ELR (cell line): ENCODE measurements at places on chromosomes 2 and 18.

GRCh38 chr18:79274823-79275222 is 120.9 kb upstream of the NFATC1 start:
- no peak for DNase-seq

DNA sequence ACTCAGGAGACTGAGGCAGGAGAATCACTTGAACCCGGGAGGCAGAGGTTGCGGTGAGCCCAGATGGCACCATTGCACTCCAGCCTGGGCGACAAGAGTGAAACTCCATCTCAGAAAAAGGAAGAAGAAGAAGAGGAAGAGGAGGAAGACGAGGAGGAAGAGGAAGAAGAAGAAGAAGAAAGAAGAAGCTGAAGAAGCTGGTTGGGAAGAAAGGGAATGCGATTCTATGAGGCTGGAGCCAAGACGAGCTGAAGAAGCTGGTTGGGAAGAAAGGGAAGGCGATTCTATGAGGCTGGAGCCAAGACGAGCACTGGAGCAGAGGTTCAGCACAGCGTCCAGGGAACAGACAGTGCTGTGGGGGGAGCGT is 30.3 kb upstream of the TAF1B start:
- no peak for DNase-seq

- peak; percentile 68 for DNase-seq
These were observed 1464.7 kb upstream of the ZEB2 start for GRCh38 chr2:145984580-145984979.

- DNase-seq = no peak
These were observed 33.4 kb upstream of the SKA1 start for GRCh38 chr18:50341443-50341842.

GRCh38 chr2:97979904-97980303 is 15.8 kb downstream of the TMEM131 start:
- no peak for DNase-seq

- no peak for DNase-seq
These were observed 1462.9 kb downstream of the SUCLG1 start for GRCh38 chr2:82996217-82996616.

- no peak for DNase-seq
These were observed 158.9 kb downstream of the MSH2 start for GRCh38 chr2:47561906-47562305.

DNA sequence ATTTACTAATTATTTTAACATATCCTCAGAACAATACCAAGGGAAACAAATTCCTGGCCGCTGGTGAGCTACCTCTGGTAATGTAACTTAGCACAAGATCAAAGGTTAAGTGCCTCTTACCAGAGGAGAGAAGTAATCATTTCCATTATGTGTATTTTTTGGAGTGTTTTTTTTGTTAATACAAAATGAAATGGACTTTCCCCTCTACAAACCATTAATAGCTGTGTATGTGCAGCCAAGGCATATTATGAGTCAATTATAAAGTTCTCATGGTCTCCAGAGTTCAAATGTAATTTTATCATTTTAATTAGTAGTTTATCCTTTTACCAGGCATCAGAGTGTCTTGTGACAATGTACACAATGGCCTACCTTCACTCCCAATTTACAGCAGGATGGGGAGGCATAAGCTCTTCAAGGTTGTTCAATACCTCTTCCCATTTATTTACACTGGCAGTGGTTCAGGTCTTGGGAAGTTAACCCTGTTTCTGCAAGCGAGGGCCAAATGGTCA is 242.2 kb downstream of the TGIF1 start:
- DNase-seq = no peak

- DNase-seq = peak; percentile 56
These were observed 238.8 kb downstream of the ZNF407 start for GRCh38 chr18:74836296-74837139.

DNA sequence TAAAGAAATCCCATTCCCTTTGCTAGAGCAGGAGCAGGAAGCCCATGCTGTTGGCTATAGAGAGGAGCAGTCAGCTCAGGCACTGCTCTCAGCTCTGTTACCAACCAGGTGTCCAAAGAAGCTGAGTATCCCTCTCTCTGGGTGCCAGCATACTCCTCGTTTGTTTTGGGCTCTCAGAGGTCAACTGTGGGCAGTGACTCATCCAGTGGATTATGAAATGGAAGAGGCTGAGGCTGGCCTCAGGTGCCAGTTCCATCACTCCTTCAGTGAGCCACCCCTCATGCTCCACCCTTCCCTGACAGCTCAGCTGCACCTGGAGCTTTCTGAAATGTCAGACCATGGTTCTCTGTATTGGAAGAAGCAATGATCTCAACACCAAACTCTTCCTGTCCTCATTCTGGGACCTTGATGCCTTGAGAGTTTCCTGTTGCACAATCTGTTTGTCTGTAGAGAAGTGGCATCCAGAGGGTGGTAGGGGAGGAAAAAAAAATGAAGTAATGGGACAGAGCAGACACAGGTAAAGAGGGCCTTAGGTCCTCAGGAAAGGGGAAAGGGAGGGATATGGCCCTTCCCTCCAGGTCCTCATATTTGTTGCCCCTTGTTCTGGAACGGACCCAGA is 31.2 kb upstream of the EN1 start:
- no peak for DNase-seq

DNA sequence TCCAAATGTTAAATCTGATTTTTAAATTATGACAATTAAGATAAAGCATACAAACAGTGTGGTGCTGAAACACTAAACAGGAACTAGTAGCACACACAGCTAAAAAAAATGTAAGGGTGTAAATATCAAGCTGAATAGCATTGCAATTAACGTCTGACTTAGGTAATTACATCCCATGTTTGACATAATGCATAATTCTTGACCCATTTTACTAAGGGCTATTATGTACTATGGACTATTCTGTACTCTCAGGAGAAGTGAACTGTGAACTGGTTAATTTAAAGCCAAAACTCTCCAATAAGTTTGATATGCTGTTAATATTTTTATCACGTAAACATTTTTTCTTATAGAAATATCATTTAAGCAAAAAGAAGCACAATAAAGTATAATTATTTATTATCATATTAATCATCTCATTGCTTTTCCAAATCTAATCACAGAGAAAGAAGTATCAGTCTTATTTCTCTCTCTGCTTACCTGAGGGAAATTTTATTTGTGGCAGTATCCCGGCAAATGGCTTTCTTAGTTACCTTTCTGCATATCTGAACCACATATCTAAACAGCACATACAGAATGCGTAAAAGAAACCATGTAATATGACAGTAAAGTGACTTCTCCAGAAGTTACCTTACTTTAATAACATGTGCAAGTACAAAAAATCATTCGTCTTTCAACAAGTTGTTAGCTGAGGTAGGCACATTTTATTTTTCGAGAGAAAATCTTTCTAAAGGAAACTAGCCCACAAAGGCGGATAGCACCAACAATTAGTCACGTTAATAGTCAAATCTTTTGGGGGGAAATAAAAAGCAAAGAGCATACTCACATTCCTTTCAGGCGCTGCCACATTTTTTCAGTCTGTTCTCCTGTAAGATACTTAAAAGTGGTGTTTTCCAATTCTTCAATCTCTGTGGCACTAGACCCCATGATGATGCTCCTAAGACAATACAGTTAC is 94.9 kb upstream of the PDE1A start:
- DNase-seq = no peak

GRCh38 chr18:48811401-48811800 is 139.4 kb downstream of the SMAD7 start:
- DNase-seq = no peak

DNA sequence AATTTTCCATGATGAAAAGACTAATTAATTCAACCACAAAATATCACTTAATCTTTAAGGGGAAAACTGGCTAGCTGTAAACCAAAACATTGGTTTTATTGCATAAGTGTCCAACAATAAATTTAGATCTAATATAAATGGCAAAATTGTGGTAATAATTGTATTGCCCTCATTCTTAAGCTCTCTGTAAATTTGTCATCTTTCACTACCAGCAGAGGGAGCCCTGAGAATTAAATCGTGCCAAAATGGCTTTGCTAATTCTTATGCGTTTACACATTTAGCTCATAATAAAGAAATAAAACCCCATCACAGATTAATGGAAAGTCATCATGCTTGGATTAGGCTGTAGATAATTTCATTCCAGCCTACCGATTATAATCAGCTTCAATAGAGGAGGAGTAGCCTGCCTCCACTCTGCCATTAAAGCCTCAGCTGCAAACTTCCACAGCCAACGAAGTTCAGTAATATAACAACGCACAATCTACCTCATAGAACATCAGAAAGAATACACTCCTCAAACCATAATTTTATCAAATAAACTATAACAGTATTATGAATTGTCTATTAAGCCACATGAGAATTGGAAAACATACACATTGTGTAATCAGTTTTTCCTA is 70.0 kb upstream of the ATP5MC3 start:
- DNase-seq = peak; percentile 62

- DNase-seq = peak; percentile 84
These were observed 6.0 kb upstream of the ALPP start for GRCh38 chr2:232372231-232373208.

GRCh38 chr2:160208655-160209515 is 8.8 kb upstream of the ITGB6 start:
- no peak for DNase-seq

- no peak for DNase-seq
These were observed 1256.9 kb upstream of the PIK3C3 start for GRCh38 chr18:40698129-40698528.

- DNase-seq = no peak
These were observed 84.2 kb upstream of the CD302 start for GRCh38 chr2:159882130-159882745.

DNA sequence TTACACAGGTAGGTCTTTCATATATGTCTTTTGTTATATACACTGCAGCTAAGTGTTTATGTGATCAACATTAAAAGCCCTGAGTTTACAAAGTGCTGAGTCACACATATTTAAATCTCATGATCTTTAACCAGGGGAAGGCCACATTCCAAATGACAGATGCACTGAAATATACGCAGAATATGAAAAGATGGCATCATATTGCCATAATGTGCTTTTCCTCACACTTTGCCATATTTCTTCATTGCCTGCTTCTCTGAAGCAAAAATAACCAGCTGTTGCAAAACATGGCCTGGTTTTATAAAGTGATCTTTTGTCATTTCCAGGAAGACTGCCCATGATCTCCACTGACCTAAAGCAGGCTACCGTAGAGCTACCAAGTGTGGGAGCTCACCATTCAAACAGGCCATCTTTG is 93.5 kb upstream of the MAPRE2 start:
- DNase-seq = peak; percentile 76

- peak; percentile 42 for DNase-seq
These were observed 1.9 kb downstream of the SLC11A1 start for GRCh38 chr2:218383892-218384519.

DNA sequence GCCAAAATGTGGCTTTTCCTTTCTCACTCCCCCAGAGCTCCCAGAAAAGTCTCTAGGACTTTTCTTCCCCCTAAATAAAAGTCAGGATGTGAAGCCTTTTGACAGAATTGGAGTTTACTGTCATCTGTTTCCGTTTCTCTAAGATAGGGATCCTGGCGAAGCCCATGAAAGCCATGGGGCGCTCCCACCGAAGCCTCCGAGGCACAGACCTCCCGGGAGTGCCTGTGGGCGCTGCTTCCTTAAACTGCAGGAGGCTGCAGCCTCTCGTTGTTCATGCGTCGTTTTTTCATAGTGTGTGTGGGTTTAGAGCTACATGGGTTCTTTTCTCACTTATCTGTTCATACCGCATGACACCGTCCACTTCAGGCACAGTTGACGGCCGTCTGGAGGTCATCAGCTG is 56.8 kb downstream of the ASAP2 start:
- DNase-seq = no peak

DNA sequence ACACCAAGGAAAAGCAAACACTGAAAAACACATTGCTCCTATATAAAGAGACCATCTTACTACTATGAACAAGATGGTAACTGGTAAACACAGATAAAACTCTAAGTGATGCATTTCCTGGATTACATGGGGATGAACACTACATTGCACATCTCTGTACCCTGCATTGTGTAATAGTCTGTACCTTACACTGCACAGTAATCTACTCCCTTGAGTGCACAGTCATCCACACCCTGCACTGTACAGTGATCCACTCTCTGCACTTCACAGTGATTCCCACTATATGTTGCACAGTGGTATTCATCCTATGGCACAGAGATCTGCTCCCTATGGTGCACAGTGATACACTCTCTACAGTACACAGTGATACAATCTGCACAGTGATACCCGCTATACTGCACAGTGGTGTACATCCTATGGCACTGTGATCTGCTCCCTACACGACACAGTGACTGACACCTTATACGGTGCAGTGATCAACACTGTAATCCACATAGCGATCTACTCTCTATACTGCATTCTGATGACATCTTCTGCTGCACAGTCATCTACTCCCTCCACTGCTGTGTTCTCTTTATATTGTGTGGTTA is 462.2 kb upstream of the RGPD4 start:
- no peak for DNase-seq

GRCh38 chr2:96202152-96202854 is 6.3 kb downstream of the STARD7 start:
- DNase-seq = no peak

- DNase-seq = no peak
These were observed 32.4 kb downstream of the IRS1 start for GRCh38 chr2:226767056-226767813.

GRCh38 chr18:6174983-6175745 is 239.5 kb downstream of the L3MBTL4 start:
- DNase-seq = no peak

GRCh38 chr18:79092874-79093273 is 23.7 kb downstream of the ATP9B start:
- DNase-seq = peak; percentile 16

- peak; percentile 61 for DNase-seq
These were observed 977.3 kb upstream of the CDH2 start for GRCh38 chr18:29154196-29154757.
